Effector CD8-positive, alpha-beta T cell (primary cell): ENCODE measurements at places on chromosomes 2 and 18.

DNA sequence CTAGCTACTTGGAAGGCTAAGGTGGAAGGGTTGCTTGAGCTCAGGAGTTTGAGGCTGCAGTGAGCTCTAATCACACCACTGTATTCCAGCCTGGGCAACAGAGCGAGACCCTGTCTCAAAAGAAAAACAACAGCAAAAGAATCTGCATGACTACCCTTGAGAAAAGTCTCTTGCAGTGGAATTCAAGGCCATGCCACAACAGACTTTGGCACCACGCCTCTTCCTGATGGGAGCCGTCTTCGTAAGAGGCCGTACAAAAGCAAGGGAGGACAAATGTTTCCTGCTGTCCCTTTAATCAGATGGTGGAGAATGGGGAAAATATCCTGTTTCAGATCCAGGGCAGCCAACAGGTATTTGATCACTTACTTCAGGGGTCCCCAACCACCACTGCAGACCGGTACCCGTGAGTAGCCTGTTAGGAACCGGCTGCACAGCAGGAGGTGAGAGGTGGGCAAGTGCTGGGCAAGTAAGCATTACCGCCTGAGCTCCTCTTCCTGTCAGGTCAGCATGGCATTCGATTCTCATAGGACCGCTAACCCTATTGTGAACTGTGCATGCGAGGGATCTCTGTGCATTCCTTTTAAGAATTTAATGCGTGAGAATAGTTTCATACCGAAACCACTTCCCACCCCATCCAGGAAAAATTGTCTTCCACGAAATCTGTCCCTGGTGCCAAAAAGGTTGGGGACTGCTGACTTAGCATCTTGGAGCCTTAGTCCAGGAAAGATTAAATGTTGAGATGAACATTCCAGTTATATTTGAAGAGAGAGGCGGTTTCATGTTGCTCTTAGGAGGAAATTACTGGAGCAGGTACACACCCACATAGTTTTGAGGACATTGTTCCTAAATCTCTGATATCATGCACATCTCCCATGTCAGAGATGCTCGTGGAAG is 94.4 kb upstream of the XPO1 start:
- no peak for DNase-seq

DNA sequence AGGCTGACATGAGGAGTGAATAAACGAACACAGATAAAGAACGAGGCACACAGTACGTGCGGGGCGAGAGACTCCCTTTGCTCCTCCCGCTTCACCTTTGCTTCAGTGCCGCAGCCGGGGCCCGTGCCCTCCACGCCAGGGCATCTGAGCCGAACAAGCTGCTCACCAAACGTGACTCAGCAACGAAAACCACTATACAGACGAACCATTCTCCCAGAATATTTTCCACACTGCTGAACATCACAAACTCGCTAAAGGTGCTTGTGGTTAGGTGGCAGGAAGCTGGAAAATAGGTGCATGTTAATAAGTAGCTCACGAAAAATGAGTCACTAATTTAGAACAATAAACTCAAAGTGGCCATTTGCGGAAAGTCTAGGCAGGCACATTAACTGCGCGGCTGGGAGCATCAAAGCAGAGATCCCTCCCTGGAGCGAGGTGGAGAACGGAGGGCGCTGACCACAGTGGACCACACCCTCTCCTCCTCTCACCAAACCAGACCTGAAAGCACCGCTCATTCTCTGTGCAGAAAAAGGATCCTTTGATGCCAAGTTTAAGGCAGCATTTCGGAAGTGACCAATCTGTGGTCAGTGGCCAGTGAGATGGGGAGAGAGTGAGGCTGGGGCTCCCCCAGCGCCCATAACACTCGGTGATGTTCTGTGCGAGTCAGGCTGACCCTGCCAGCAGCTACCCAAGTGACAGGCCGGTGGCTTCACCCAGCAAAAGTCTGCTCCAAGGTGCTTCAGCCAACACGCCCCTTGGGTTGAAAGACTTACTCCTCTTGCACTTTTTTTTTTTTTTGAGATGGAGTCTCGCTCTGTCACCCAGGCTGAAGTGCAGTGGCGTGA is 153.2 kb downstream of the HDAC4 start:
- no peak for DNase-seq

- DNase-seq: no peak
Observed at GRCh38 chr2:14638488-14638887, 6.0 kb downstream of the LRATD1 start.

- DNase-seq: no peak
Observed at GRCh38 chr2:157421331-157421944, 22.5 kb downstream of the CYTIP start.

- no peak for DNase-seq
Observed at GRCh38 chr18:22109535-22109934, 59.9 kb upstream of the GATA6 start.

GRCh38 chr2:101337877-101338276 is 29.4 kb upstream of the RNF149 start:
- no peak for DNase-seq

DNA sequence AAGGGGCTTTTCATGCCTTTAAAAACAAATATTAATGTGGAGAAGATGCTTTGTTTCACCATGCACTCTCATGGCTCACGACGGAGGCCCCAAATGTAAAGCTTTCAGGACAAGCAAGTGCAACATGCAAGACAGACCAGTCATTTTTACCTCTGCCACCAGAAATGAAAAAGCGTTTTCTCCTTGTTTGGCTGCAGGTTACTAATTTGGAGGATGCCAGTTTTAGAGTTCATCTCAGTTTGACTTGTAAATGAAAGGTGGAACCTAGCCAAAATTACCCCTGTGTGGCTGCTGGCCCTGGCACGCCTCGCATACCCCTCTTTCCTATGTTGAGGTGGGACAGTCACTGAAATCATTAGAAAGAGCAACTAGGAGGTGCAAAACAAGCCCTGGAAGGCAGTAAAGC is 138.6 kb downstream of the BCL2 start:
- DNase-seq: no peak

DNA sequence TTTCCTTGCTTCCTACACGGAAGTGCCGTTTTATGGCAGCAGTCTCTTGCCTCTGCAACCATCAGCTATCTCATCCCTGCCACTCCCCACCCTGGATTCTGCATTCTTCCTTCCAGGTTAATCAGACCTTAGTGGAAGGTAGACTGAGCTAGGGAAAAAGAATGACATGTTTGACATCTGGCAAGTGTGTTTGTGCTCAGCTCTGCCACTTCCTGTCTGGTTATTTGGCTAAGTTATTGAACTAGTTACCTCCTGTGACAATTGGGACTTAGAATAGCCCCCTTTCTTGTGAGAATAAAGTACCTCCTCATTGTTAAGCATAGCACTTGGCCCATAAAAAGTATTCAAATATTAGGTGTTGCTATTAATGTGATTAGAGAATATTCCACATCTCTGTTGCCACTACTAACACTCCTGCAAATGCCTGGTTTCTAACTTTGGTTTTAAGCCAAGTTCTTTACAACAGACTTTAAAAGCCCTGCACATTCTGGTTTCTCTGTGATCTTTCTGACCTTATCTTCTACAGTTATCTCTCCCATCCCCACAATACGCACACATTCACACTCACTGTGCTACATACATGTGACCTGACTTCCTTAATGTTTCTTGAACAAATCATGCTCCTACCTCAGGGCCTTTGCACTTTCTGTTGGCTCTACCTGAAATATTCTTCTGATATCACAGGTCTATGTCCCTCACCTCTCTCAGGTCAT is 10.8 kb upstream of the MAPRE2 start:
- no peak for DNase-seq

GRCh38 chr18:26741758-26742157 is 123.7 kb downstream of the AQP4 start:
- DNase-seq: no peak

- DNase-seq: no peak
Observed at GRCh38 chr2:118319271-118319684, 231.0 kb downstream of the INSIG2 start.

- DNase-seq: no peak
Observed at GRCh38 chr2:185417111-185417510, 321.5 kb upstream of the FSIP2 start.

- no peak for DNase-seq
Observed at GRCh38 chr2:143828763-143829537, 691.0 kb downstream of the ZEB2 start.
